NCI-H2171 (cell line): ENCODE measurements at places on chromosomes 4 and X.

DNA sequence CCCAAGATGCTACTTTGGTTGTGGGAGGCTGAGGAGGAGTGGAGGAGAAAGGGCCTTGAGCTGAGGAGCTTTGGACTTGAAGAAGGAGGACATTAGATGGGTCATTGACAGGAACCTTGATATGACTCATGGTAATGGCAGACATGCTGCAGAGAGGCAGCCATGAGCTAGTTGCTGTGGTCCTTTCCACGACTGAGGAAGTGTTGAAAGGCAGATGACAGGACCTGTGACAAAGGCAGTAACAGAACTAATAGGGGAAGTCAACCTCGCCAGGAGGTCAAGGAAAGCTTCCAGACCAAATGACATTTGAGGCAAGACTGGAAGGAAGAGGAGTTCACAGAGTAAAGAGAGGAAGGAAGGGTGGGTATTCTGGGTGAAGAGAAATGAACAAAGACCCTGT, 7.6 kb upstream of the XPNPEP2 start:
- no peak for DNase-seq

DNA sequence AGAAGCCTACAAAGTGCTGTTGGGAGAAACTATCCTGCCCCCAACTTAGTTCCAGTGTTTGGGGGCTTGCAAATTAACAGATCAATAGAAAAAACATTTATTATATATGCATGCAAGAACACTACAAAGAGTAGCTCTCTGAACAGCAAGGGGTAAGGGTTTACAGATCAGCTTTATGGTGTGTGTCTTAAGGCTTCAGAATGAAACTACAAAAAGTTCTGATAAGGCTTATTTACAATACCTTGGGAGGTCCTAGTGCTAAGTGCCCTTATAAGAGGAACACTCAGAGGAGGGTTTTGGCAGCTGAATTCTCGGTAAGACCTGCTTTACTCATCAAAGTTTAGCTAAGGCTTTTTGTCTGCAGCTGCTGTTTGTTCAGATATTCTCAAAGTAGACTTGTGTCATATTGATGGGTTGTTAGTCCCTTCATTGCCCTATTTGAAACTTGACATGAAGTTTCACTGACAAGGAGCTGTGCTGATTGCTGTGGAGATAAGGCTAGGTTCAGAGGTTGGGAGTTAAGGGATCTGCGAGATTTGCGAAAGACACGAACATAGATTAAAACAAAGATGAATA, 7.7 kb downstream of the ERVMER34-1 start:
- DNase-seq = no peak

GRCh38 chrX:120660637-120661036, 30.8 kb upstream of the C1GALT1C1 start:
- DNase-seq = no peak

DNA sequence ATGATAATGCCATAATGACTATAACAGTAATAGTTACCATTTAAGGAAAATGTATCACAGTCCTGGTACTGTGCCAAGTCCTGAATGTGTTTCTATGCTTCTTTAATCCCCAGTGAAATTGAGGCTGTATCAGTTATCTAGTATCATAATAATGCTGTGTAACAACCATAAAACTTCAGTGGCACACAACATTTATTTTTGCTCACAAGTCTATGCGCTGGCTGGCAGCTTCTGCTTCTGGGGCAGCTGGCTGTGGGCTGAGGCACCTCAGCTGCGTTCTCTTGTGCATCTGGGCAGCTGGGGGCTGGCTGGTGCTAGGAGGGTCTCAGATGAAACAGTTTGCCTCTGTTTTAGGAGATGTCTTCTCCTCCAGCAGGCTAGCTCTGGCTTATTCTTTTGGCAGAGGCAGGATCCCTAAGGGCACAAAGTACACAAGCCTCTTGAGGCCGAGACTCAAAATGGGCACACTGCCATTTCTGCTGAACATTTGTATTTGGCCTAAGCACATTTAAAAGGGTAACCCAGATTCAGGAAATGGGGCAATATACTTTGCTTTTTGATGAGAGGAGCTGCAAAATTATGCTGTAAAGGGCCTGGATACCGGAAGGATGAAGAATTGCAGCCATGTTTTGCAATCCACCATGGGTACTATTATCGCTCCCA, 62.6 kb upstream of the DHX15 start:
- no peak for DNase-seq

DNA sequence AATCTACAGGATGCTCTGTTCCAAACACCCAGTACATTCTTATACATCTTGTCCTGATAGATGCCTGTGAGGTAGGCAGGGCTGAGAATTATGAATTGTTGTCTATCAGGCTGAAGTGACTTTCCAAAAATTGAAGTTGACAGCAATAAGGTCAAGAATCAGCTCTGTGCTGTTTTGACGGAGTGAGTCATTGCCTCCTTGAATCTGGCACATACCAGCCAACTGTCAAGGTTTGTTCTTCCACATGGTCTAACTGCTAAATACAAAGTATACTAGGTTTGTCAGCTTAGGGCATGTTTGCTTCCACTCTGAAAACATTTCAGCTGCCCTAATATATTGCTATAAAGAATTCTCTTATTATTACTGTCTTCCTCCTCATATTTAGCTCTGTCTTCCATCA, 32.3 kb downstream of the SH3RF1 start:
- DNase-seq = no peak

- DNase-seq = no peak
Measured at GRCh38 chrX:148133105-148133725, 152.1 kb downstream of the FMR1NB start.

DNA sequence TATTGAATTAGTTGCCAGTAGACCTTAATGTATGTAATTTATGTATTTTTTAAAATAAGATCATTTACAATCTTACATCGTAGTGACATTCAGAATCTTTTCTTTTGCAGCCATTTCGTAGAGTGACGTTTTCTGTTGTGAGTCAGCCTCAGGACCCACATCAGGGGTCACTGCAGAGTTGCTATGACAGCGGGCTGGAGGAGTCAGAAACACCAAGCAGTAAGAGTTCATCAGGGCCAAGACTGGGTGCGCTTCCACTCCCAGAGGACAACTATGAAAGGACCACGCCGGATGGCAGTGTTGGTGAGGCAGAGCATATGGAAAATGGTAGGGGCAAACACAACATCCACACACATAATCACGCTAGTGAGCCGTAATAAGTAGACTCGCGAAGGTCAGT, 199.9 kb downstream of the PCDH7 start:
- DNase-seq = no peak

DNA sequence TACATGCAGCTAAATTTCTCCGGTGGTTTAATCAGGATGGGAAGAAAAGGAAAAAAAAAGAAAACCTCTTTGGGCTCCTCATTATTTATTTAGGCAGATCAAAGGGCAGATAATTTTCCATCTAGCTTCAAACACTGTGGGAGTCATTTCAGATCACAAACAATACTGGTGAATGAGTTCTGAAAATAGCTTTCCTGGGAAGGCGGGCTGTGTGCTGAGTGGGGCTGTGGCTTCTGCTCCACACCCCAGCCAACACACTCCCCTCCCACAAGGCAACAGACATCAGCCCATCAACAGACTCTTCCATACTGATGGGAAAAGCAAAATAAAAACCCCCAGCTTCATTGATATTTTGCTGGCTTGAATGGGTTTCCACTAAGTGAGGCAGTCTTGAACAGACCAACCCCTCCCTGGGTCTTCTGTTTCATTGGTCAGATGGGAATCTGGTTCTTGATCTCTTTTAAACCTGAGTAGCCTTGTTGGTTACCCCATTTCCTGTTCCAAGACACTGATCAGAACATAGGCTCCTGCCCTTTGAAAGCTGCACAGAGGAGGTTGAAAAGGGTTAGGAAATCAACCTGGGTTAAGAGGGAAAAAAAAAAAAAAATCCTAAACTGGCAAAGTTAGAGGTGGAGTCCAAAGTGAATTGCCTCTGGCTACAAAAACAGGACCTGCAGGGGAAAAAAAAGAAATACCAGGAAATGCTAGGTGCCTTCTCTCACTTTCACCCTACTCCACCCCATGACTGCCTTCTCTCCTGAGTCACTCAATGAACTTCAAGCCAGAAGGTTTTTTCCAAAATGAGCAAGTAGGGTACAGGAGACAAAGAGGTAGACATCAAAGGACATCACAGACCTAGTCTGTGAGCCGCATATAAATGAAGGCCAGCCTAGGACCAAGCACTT, 20.0 kb downstream of the AMOT start:
- no peak for DNase-seq

DNA sequence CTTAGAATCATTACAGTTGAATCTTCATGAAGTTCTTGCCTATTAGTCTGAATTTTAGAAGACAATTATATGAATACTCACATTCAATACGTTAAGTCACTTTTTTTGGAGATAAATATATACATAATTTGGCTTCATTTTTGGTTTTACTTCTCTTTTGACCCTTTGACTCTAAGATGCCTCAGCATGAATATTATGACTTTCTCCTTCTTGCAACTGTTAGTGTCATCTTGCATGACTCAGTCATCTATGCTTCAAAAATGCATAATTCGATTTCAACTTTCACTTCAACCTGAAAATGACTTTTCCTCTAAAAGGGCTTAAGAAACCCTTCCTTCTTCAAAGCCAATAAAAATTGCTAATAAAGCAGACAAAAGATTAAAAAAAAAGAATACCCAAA, 1427.5 kb downstream of the ADGRL3 start:
- no peak for DNase-seq

DNA sequence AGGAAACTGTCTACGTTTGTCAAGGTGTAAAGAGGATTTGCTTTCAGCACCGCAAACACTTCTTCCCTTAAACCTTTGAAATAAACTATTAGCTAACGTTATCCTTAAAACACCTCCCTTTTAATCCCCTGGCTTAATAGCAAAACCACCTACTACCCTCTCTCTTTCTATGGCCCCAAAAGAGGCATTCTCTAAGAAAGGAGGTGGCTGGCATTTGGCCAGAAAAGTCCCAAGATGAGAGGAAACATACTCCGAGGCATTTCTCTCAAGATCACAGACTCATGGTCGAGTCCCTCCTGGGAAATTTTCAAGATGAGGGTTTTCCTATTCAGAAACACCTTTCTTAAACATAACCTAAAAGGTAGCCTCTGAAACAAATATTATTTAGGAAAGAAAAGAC, 60.6 kb upstream of the VCX3B start:
- DNase-seq = no peak

GRCh38 chr4:67397031-67397430, 148.3 kb downstream of the CENPC start:
- DNase-seq = no peak

- DNase-seq = no peak
Measured at GRCh38 chr4:119746951-119747350, 118.3 kb upstream of the PDE5A start.

- DNase-seq = no peak
Measured at GRCh38 chr4:144650311-144651005, 4.5 kb downstream of the HHIP start.

DNA sequence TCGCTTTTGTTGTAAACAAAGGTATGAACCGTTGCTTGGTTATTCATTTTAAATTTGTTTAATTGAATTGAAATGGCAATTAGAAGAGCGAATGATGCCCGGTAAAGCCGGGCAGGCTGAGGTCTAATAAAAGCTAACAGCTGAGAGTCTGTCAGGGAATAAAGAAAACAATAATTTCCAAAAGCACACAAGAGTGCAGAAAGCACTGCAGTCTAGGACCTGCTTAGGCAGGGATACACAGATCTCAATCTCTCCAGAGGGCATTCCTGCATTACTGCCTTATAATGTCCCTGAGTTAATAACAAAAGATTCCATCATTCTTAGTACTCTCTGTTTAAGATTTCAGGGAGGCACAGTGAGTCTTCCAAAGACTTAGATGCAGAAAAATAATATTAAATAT, 27.6 kb upstream of the EMCN start:
- no peak for DNase-seq

DNA sequence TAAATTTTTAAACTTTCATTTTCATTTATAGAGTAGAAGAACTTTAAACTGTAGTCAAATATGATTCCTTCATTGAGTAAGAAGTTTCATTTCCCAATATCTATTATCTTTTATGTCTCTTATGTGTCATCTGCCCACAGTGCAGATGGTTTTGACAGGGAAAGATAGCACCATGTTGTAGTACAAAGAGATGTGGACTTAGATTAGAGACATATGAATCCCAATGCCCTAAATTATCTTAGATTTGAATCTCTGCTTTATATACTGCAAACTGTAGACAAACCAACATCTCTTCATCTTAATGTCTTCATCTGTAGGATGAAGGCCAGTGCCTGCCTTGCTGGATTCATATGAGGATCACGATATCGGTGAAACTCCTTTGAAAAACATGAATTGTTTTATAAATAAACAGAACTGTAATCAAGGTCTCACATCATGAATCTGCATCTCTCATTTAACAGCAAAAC, 217.5 kb downstream of the BANK1 start:
- DNase-seq = no peak

DNA sequence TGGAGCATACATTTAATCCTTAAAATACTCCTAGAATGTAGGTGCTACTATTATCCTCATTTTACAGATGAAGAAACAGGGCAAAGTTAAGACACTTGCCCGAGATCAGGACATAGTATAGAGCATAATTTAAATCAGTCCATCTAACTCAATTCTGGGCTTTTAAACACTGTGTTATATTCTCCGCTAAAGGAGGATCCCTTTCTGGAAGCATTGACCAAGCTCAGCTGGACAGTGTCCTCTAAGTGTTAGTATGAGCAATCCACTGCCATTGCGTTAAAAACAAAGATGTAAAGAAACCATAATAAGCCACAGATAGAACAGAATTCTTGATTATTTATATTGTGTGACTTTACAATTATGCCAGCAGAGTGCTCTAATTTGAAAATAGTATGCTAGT, 207.0 kb downstream of the ARHGAP24 start:
- no peak for DNase-seq

GRCh38 chrX:47217121-47217851, 1.2 kb upstream of the CDK16 start:
- no peak for DNase-seq

GRCh38 chr4:152246659-152247058, 289.2 kb downstream of the FBXW7 start:
- DNase-seq = no peak

- no peak for DNase-seq
Measured at GRCh38 chr4:44772340-44772739, 46.0 kb upstream of the GNPDA2 start.

DNA sequence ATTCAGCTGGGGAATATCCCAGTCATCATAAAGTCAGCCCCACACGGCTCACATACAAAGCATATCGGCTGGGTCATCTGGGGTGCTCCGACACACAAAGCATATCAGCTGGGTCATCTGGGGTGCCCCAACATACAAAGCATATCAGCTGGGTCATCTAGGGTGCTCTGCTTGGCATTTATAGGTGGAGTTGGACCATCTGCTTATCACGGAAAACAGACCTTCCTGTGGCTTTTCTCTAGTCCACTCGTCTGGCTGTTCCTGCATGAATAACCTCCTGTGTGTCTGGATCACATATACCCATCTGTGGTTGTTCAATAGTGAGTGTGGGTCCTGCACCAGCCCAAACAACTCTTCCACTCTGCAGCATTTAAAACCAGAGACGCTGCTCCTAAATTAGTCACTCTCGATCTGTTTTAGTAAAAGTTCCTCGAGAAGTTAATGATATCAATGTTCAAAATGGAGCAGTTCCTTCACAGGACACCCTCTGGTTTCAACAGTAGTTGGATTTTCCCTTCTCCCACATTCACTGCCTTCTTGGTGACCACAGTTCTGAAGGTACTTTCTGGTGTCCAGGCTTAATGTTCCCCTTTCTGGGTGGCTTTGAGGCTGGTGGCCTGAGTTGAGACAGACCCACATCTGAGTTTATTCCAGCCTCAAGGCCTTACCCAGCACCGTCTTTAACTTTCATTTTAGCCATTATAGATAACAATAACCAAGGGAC, 70.0 kb upstream of the FRG1 start:
- no peak for DNase-seq
